Hippocampal formation (tissue), 2 donors: ENCODE measurements at places on chromosomes 1 and 21.

DNA sequence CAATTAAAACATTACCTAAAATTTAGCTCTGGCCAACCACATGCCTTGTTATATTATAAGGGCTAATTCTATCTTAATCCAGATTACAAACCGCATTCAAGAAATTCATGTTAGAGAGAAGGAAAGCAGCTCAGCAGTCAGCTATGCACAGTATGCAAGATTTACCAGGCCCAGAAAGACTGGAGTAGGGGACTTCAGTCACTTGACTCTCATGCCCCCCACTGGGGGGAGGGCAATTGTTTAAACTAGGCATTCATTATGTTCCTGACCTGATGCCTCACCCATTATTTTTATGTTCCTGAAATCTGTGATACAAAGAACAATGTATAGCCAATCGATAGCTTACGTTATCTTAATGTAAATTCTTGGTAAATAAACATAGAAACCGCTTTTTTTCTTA, 96.9 kb downstream of the ZNF644 start:
- DNase-seq = no peak

- no peak for DNase-seq
Observed at GRCh38 chr1:57518496-57518895, 94.6 kb upstream of the DAB1 start.

- DNase-seq = no peak
Observed at GRCh38 chr1:18950401-18951026, 6.0 kb downstream of the IFFO2 start.

DNA sequence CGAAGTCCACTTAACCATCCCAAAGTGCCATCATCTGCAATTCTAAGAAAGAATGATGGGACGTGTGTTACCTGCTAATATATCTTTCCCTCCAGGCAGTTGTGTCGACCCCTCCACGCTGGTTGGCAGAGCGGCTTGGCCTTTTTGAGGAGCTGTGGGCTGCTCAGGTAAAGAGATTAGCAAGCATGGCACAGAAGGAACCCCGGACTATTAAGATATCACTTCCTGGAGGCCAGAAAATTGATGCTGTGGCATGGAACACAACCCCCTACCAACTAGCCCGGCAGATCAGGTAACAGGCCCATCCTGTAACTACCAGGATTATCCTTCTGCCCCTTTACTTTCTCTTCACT, 520 bp downstream of the TARS2 start:
- DNase-seq = no peak

GRCh38 chr1:204345438-204345841, 14.3 kb downstream of the PLEKHA6 start:
- no peak for DNase-seq

DNA sequence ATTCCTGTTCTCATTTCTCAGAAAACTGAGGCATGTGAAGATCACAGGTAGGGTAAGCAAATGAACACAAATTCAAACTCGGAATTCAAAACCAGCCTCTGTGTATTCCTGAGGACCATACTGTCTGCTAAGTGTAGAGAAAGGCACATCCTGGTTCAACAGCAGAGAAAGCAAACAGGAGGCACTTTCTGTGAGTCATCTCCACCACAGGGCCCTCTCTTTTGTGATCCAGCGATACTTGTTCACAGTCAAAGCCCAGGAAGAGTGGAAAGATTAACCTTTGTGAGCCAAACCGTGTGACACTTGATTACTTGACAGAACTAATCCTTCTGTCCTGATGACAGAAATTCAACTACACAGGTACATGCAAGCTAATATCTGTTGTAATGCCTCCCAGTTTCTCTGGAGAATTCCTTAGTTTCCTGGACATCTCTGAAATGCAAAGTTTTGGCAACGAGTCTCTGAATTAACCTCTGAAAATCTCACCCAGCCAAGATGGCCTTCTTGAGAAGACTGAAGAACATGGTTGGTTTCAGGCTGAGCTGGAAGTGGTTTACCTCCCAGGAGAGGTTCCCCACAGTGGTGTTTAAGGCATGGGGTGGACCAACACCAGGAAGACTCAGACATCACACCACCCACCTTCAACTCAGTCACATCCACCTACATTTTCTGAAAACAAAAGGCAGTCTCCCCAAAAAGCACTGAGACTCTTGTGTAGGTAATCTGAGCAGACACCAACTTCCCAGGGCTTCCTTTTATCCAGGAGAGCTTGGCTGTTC, 98.2 kb upstream of the ERG start:
- DNase-seq = no peak

DNA sequence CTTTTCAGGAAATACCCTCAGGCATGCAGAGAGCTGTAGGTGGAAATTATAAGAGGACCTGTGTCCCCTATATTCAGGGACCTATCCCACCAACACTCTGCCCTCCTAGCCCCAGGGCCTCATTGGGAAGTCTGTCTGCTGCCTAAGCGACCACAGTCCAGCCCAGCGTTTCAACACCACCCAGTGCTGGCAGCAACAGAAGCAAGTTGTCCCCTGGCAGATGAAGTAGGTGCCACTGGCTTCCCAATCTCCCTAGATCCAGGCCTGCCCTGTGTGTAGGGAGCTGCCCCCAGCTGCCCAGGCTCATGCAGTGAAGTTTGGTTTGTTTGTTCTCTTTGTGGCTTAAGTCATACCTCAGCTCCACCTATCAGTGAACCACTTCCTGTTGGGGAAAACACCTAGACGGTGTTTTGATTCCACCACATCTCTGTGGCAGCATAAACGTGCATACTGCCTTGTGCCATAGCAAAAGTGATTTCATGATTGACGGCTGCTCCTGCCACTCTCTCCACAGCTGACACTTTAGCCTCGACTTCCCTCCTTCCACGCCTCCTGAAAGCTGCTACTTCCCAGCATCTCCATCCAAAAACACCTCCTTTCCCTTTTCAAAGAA, 8.1 kb upstream of the LEFTY1 start:
- DNase-seq = no peak

DNA sequence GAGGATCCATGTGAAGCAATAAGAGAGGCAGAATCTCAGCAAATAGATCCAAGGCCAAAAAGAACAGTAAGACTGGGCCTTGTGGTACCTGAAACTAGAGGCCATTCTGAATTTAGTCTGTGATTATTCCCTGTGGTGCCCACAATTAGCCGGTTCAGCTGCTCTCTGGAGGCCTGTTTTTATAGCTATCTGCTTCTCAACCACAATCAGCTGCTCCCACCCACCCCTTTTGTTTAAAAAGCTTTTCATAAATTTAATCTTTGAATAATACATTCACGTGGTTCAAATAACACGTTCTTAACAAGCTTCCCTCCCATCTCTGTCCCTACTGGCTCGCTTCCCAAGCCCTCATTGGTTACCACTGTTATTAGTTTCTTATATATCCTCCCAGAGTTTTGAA, 18.0 kb downstream of the UBE2T start:
- DNase-seq = no peak

DNA sequence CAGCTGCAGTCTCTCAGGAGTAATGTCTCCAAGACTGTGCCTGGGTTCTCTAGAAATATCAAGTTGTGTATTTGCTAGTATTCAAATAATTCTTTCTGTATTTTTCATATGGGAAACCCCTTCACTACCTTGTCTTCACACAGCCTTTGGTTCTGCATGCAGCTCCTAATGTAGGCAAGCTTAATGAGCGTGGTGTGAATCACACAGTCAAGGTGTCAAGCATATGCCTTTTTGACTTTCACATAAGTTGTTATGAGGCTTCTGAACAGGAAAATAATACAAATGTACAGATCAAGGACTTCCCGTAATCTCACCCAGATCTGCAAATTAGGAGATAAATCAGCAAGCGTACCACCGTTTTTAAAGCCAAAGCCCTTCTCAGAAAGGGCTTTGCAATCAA, at the start of gene FCRL3:
Gene FCRL3 (minus strand): TSS at position 38 of the 400 bp plus-strand sequence. CDS start 280 bp downstream, outside the sequence.
- no peak for DNase-seq

DNA sequence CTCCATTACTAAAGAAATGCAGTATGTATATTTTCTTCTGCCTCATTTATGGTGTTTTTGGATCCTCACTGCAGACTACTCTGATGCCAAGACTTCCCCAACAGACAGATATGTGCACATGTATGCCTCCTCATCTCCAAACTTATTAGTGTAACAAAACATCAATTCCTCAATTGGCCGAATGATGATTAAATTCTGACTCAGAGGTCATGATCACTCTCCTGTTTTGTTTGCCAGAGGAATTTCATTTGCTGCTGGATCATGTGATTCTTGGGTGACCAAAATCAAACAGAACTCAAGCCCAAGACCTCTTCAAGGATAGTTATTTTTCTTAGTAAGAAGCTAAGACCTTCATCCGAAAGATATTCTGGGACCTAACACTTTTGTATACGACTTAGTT, 227.6 kb downstream of the LMO4 start:
- no peak for DNase-seq

DNA sequence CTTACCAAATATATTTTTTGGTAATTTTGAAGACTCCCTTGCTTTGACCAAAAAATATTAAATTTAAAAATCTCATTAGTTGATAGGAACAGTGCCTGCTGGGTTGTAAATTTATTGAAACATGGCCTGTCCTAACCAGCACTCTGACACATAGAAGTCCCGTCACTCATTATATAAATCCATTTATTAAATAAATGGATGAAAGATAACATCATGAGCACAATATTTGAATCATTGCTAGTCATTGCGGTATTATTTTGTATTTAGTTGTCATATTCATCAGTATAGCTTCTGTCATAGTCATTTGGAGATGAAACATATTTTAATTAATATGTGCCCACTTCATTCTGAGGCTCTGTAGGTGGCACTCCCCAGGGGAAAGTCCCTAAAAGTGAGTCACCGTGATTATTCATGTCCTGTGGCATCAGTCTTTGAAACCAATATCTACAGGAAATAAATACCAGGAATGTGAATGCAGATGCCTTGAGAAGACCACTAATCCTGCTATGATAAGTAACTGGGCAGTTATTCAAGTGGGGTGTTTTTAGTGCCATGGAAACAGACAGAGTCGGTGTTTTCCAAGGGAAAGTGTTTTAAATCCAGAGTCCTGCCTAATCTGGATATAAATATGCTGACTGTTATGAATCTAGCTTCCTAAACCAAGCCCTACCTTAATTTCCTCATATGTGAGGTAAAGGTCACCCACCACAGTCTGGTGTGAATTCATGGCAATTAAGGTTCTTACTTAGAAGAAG, 302.0 kb downstream of the DUSP10 start:
- no peak for DNase-seq

DNA sequence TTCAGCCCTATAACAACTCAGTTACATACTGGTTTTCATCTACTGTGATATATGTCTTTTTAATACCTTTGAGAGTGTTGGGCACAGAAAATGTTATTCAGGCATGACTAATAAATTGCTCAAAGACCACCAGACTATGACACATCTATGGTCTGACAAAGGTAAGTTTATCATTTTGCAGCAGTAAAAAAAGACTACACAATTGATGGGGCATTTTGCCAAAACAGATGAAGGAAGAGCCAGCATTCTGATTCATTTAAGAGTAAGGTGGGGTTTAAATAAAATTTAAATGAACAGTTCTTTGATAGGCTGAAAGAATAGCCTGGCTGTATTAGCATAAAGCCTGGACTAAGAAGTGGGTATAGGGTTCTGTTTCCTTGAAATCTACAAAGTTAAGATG, 8.8 kb upstream of the RNPC3 start:
- DNase-seq = no peak
